ENCODE measurements at places on chromosomes 4 and X. TPM values are rescaled to one million over a fixed set of nuclear protein-coding genes. Genes with fewer than 3 reads are reported as not detected.

GRCh38 chr4:40199179-40199670 lies 2.4 kb downstream of the RHOH start:
- no peak overlapping the region for H3K27ac ChIP-seq
- H3K27me3 ChIP-seq, result no peaks in the 10 kb centered on the region
- peaks cover 15% of the 10 kb centered on the region for H3K4me1 ChIP-seq
- H3K36me3 ChIP-seq, result no peaks in the 10 kb centered on the region

DNA sequence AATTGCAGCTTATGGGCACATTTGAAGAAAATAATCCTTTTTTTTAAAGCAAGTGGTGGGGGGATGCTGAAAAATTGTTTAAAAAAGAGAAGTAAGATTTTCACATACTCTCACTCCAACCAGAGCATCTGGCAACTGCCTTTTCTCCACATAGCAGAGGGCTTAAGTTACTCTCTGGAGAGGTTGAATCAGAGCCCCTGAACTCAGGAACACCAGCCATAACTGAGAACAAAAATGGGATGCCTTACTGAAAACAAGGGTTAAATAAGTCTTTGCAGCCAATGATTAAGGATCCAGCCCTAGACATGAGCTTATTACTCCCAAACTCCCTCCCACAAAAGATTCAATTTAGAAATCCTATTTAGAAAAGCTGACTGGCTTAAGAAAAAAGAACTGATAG lies 27.5 kb downstream of the CASK start:
- peaks cover 2% of the 10 kb centered on the region for H3K4me1 ChIP-seq
- H3K27ac ChIP-seq, result no peak overlapping the region
- no peaks in the 10 kb centered on the region for H3K27me3 ChIP-seq
- no peak for DNase-seq
- H3K36me3 ChIP-seq, result peaks cover 13% of the 10 kb centered on the region

DNA sequence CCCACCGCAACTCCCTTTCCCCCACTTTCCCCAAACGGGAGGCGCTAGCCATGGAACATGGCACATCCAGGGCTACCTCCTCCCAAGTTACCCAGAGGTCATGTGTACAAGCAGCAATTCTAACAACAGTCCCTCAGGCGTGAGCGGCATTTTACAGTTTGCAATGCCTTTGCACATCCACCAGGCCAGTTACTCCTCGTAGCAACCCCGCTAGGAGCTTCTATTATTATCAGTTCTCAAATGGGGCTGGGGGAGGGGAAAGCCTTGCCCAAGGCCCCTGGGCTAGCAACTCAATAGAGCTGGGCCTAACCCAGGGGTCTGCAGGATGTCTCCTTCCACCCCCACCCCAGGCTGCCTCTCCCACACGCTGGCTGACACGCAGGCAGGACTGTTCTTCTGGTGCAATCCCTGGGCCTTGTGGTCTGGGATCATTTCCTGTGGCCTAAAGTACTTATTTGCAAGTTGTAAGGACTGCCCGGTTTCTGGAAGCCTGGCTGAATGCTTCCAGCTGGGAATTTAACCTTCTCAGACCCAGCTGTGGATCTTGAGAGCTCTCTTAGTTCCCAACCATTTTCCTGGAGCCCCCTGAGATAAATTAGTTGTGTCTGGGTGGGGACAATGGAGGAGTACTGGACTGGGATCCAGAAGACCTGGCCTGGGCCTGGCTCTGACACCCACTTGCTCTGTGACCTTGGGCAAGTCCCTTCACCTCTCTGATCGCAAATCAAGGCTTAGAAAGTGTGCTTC lies 27.7 kb downstream of the PJA1 start:
- no peak for DNase-seq
- H3K27ac ChIP-seq, result peak overlapping the region; percentile 96
- peak overlapping the region; percentile 49 for H3K4me3 ChIP-seq
- H3K4me1 ChIP-seq, result peaks cover 45% of the 10 kb centered on the region
- no peaks in the 10 kb centered on the region for H3K27me3 ChIP-seq

DNA sequence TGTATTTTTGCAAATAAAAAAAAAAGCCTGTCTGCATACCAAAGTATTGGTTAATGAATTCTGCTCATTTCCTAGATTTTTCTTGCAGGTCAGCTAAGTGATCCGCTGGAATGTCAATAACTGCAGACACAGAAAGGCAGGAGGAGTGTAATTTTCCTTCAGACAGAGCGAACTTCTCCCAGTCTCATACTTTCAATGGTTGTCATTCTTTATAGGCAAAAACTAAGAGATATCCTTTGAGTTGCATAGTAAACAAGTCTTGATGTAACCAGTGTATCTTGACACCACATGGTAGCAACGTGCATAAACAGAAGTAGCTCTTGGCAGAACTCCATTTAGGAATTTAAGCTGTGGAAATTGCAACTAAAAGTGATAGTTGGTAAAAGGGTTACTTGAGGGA lies 8.2 kb downstream of the CAPN6 start:
- H3K27ac ChIP-seq, result peak overlapping the region; percentile 60
- peaks cover 55% of the 10 kb centered on the region for H3K4me1 ChIP-seq
- no peak for DNase-seq
- H3K27me3 ChIP-seq, result no peaks in the 10 kb centered on the region
- H3K36me3 ChIP-seq, result peaks cover 13% of the 10 kb centered on the region
- no peak overlapping the region for H3K4me3 ChIP-seq

- H3K27me3 ChIP-seq, result peaks cover 3% of the 10 kb centered on the region
- no peaks in the 10 kb centered on the region for H3K36me3 ChIP-seq
- H3K27ac ChIP-seq, result no peak overlapping the region
- no peak overlapping the region for H3K4me3 ChIP-seq
Observed at GRCh38 chrX:136665258-136665900, 17.4 kb downstream of the CD40LG start.

DNA sequence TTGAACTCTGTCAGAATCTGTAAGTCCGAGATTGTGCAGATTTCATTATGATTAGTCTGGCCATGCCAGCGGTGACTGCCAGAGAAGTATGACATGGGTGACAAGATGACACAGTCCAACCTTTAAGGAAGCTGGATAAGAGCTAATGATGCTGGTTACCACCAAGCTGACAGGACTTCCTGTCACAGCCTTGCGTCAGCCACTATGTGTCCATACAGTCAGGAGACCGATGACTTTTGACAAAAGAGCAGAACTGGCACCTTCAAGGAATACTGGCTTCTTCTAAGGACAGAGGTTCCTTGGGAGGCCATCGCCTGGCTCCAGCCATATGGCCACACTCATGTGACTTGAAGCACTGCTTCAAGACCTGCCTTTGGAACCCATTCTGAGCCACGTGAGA lies 67.2 kb upstream of the TFDP3 start:
- H3K4me1 ChIP-seq, result no peaks in the 10 kb centered on the region
- H3K27ac ChIP-seq, result no peak overlapping the region
- DNase-seq, result no peak
- H3K4me3 ChIP-seq, result no peak overlapping the region
- peaks cover 6% of the 10 kb centered on the region for H3K36me3 ChIP-seq
- no peaks in the 10 kb centered on the region for H3K27me3 ChIP-seq

GRCh38 chr4:16692046-16692445 lies 206.4 kb downstream of the LDB2 start:
- no peak for DNase-seq
- H3K27me3 ChIP-seq, result no peaks in the 10 kb centered on the region
- no peak overlapping the region for H3K27ac ChIP-seq

GRCh38 chrX:47384502-47384901 lies 14.1 kb downstream of the ZNF157 start:
- H3K36me3 ChIP-seq, result no peaks in the 10 kb centered on the region
- H3K27ac ChIP-seq, result no peak overlapping the region
- no peak overlapping the region for H3K4me3 ChIP-seq
- peak; percentile 34 for DNase-seq
- H3K27me3 ChIP-seq, result no peaks in the 10 kb centered on the region

DNA sequence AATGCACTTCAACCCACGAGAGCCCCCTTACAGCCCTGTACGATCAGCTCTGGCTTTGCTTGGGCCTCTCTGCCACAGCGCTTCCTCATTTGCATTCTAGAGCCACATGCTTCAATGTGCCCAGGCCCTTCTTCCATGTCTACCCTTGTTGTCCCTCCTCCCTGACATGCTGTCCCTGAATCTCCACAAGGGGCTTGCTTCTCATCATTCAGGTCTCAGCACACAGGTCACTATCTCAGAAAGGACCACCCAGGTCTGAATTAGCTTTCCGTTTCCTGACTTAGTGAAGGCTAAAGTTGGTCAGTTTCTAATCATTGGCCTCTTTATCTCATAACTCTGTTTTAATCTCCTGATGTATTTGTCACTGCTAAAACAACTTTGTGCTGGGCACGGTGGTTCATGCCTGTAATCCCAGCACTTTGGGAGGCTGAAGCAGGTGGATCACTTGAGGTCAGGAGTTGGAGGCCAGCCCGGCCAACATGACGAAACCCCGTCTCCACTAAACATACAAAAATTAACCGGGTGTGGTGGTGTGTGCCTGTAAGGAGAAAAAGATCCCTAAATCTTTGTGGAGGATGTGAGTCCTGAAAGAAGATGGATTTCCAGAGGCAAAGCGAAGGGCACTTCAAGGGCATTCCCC lies 17.9 kb upstream of the SLC34A2 start:
- no peak for DNase-seq
- no peaks in the 10 kb centered on the region for H3K36me3 ChIP-seq
- no peaks in the 10 kb centered on the region for H3K27me3 ChIP-seq
- H3K4me3 ChIP-seq, result no peak overlapping the region
- no peak overlapping the region for H3K27ac ChIP-seq

GRCh38 chr4:181688432-181688831 lies 554.8 kb upstream of the TENM3 start:
- no peak overlapping the region for H3K27ac ChIP-seq
- no peaks in the 10 kb centered on the region for H3K36me3 ChIP-seq
- H3K27me3 ChIP-seq, result peaks cover 17% of the 10 kb centered on the region
- no peak overlapping the region for H3K4me3 ChIP-seq

- peaks cover 13% of the 10 kb centered on the region for H3K4me1 ChIP-seq
- peaks cover 40% of the 10 kb centered on the region for H3K27me3 ChIP-seq
- no peak overlapping the region for H3K27ac ChIP-seq
- H3K4me3 ChIP-seq, result no peak overlapping the region
- no peaks in the 10 kb centered on the region for H3K36me3 ChIP-seq
Observed at GRCh38 chr4:1572521-1572920, 111.6 kb downstream of the FAM53A start.

GRCh38 chrX:110146521-110146920 lies 143.6 kb downstream of the TMEM164 start:
- no peak for DNase-seq
- H3K27ac ChIP-seq, result no peak overlapping the region
- peaks cover 1% of the 10 kb centered on the region for H3K36me3 ChIP-seq
- H3K4me1 ChIP-seq, result no peaks in the 10 kb centered on the region
- H3K4me3 ChIP-seq, result no peak overlapping the region
- H3K27me3 ChIP-seq, result no peaks in the 10 kb centered on the region

DNA sequence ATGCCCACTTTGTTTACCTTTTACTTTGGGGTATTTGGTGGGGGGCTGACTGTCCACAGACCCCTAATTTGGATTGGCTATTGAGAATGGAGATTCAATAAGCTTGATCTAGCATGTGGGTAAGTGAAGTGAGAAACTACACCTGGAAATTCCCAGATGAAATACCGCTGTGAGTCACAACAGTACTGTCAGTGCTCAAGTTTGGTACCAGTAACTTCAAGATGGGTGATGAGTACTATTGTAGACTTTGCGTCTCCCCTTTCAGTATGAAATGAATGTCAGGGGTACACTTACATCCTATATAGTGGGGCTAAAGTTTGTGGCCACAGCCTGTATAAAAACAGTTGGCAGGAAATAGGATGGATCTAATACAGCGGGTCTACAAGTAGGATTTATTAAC lies 33.3 kb downstream of the HMGN5 start:
- DNase-seq, result no peak
- H3K4me3 ChIP-seq, result no peak overlapping the region
- H3K27ac ChIP-seq, result no peak overlapping the region

GRCh38 chrX:69318651-69319340 lies 153.5 kb upstream of the PJA1 start:
- H3K4me1 ChIP-seq, result peaks cover 10% of the 10 kb centered on the region
- H3K36me3 ChIP-seq, result no peaks in the 10 kb centered on the region
- no peak overlapping the region for H3K27ac ChIP-seq
- H3K27me3 ChIP-seq, result no peaks in the 10 kb centered on the region

- no peak overlapping the region for H3K27ac ChIP-seq
- H3K4me1 ChIP-seq, result peaks cover 5% of the 10 kb centered on the region
- no peaks in the 10 kb centered on the region for H3K36me3 ChIP-seq
- DNase-seq, result no peak
Observed at GRCh38 chr4:149964001-149964796, 114.0 kb upstream of the DCLK2 start.

DNA sequence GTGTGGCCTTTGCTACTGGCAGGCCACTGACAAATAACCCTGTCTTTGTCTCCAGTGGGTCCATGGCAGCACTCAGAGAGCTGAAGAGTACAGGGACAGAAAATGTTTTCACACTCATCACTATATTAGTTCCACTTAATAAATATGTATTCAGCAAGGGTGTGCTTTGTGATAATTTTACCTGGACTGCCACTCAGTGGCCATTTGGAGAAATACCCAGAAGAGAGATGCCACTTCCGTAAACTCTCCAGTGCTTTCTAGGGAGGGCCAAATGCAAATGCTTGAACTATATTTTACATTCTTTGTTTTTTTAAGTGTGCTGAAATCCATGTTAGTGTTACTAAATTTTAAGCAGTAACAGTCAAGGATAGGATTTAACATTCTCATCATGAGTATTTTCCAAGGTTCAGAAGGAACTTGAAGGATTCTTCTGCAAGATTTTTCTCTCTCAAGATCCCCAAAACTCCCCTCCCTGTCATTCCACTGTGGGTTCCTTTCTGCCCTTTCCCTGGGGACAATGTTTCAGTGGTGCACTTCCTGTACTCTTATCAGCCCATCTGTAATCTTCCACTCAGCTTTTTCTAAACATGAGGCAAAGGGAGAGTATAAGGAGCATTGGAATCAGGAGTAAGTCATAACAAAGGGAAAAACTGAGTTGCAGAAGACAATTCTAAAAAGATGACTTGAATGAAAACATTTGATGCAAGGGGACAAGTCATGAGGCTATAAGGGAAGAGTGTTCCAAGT lies 46.0 kb downstream of the TFDP3 start:
- H3K36me3 ChIP-seq, result no peaks in the 10 kb centered on the region
- DNase-seq, result no peak
- H3K4me3 ChIP-seq, result no peak overlapping the region
- peak overlapping the region; percentile 70 for H3K27ac ChIP-seq
- H3K4me1 ChIP-seq, result peaks cover 10% of the 10 kb centered on the region

- H3K36me3 ChIP-seq, result no peaks in the 10 kb centered on the region
- no peak for DNase-seq
- H3K27me3 ChIP-seq, result no peaks in the 10 kb centered on the region
- H3K27ac ChIP-seq, result no peak overlapping the region
Observed at GRCh38 chrX:131874300-131874699, 148.8 kb upstream of the STK26 start.

NHS gene
- 6.0 TPM for total RNA-seq

- no peaks in the 10 kb centered on the region for H3K27me3 ChIP-seq
- peak overlapping the region; percentile 79 for H3K4me3 ChIP-seq
- no peaks in the 10 kb centered on the region for H3K36me3 ChIP-seq
- no peak overlapping the region for H3K27ac ChIP-seq
Observed at GRCh38 chr4:56048383-56048701, 99.6 kb downstream of the CEP135 start.

C1QTNF7 gene
- total RNA-seq, result 4.4 TPM

Measured in mesothelial cell of epicardium (in vitro differentiated cells).